Tibial nerve (tissue), 4 donors: ENCODE measurements at places on chromosomes 6 and 20.

DNA sequence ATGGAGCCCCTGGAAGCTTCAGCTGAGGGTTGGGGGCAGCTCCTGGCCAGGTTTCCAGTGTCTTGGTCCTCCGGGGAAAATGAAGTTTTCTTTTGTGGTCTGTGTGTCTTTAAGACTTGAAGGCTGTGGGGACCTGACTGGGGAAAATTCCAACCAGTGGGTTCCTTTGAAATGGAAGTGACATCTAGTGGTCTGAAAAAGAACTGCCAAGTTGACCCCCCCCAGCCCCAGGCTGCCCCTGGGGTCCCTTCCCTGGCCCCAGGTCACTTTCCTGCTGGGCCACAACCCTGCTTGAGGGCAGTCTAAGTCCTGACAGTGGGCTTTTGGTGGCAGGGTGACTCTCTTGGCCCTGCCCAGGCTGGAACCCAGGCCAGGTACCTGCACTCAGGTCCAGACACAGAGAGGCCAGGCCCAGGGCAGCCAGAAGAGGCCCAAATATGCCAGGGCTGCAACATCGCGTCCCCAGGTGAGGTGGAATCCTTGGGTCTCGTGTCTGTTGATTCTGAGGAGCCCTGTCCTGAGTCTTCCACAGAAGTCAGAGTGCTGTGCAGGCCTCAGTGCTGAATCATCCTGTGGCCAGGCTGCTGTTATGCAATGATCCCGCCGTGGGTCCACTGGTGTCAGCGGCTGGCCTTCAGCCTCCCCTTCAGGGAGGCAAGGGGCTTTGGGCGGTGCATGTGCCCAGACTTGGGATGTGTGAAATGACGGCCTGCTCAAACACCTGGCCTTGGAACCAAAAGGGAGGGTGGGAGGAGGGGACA lies 68.4 kb downstream of the VEGFA start:
- peak; percentile 28 for DNase-seq

DNA sequence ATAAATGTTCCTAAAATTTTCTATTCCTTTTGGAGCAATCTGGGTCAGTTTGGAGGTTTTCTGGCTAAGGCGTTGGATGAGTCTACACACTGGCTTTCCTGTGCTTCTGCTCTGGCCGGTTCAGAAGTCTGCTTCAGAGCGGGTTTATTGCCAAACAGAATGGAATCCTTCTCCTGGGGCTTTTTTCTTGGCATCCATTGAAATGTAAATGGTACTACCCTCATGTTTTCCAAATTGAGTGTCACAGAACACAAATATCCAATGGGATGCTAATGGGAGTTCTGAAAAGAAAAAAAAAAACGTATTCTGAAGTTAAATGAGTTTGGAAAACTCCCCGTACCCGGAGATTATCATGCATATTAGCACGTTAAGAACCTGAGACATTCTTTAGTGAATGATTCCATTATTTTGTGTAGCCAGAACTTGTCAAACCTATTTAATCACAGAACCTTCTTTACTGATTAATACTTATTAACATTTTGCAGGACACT lies 930.3 kb downstream of the QKI start:
- DNase-seq: peak; percentile 27

DNA sequence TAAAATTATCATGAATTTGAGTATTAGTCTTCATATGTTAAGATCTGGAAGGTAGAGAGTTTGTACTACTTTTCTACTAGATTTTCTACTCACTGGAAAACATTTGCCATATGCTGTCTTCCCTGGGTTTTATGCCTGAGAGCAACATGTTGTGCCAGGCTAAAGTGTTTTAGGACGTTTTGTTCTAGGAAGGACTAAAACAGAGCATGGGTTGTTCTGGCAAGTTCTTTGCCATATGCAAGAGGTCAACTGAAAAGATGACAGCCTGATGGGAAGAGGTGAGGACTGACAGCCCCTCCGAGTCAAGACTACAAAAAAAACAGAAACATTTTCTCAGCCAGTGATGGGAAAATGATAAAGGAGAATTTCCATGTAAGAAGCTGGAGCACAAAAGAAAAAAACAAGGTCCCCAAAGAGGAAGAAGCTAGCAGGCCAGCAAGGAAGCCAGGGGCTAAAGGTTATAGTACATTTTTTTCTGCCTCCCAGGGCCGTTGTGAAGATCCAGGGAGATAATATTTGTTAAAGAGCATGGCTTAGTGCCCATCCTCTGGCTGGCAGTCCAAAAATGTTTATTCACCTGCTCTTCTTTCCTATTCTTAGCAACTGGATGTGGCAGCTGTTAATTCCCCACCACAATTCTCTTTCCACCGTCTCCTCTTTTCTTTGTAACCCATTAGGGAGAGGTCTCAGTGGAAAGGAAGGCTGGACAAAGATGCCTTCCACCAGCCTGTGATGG lies 7.8 kb downstream of the SCGN start:
- DNase-seq: no peak

DNA sequence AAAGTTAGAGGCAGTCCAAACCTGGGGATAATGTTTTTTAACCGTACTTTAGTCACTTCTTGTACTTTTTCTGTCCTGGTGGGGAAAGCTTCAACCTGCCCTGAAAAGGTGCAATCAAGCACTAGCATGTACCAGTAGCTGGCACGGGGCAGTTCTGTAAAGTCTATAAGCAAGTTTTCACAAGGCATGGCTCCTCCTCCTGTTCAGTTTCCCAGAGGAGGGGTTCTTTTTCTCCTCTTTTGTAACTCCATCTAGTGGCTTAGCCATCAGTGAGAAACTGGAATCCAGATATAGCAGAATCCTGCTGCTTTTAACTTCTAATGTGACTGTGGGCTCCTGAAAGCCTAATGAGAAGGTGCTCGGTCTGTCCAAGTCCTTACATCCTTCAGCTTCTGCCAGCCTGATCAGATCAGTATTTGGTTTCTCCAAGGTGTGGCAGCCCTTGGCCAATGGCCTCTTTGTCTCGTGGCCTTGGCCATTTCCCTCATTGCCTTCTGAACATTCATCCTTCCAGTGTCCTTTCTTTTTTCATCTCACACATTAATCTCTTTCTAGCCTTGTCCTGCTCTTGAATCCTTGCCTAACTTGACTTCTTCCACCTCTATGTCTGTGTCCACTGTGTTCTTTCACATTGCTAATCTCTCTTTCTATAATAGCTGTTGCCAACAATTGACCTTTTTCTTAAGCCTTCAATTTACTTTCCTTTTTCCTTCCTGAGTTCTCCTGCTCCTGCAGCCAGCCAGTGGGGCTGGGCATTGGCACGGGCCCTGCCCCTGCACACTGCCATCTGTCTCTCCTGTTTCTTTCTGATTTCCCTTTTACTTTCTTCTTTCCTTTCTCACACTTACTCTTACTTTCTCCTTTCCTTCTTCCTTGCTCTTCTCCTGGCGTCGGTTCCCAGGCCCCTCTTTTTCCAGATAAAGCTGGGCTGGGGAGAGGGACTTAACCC lies 222.0 kb upstream of the SYNCRIP start:
- no peak for DNase-seq

DNA sequence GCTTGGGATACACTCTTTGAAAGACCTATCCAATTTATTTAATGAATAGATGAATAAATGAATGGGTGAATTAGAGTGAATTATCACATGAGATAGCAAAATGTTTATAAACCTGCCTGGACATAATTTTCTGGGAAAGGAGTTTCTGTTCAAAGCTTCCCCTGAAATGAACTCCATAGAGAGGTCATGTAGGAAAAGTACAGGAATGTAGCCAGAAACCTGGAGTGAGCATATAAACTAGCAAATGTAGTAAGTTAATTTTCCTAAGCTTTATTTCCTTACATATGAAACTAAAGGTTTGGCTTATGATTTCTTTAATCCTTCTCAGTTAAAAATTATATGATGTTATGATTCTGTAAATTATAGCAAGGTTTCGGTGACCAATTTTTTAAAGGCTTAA lies 380.3 kb upstream of the RSPO3 start:
- no peak for DNase-seq

- DNase-seq: no peak
These were observed 153.6 kb upstream of the KCNK16 start for GRCh38 chr6:39476151-39476550.
